ENCODE measurements at places on chromosomes 3 and 15. TPM values are rescaled to one million over a fixed set of nuclear protein-coding genes. Genes with fewer than 3 reads are reported as not detected.

DNA sequence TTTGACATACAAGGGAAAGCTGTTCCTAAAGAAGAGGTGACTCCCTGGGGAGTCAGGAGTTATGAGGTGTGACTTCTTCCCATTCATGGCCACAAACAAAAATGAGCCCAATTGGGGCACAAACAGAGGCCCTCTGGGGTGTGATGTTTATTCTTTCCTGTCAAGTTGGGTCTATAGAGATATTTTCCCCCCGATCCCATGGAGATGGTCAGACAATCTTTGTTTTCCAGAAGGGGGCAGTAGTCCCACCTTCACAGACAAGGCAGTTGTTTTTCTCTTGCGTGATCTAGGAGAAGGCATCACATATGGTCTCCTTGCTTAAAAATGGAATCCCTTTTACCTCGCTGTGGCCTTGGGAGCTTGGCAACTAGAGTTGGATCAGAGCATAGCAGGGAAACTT, 110.3 kb downstream of the MFSD1 start:
- no peaks in the 10 kb centered on the region for H3K36me3 ChIP-seq
- no peaks in the 10 kb centered on the region for H3K27me3 ChIP-seq
- no peaks in the 10 kb centered on the region for H3K4me1 ChIP-seq

DNA sequence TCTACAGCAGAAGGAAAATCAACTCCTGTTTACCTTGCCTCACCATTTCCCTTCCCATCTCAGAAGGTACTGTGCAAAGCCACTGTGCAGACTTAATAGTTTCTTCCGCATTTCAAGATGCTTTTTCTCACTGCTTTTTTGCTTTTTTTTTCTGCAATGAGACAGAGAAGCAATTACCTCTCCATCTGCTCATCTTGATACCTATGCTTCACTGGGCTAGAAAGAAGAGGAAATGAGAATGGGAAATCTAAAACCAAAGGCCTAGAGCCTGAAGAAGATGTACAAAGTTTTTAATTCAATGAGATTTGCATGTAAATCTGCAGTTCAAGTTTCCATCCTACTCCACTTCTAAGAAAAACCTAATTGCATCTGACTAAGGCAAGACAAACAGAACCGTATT, 238.1 kb upstream of the SETMAR start:
- H3K36me3 ChIP-seq, result no peaks in the 10 kb centered on the region
- no peak overlapping the region for H3K4me3 ChIP-seq
- H3K27ac ChIP-seq, result no peak overlapping the region
- H3K4me1 ChIP-seq, result no peaks in the 10 kb centered on the region
- no peaks in the 10 kb centered on the region for H3K27me3 ChIP-seq

GRCh38 chr3:36941658-36942057, 3.2 kb downstream of the TRANK1 start:
- H3K27me3 ChIP-seq, result no peaks in the 10 kb centered on the region
- no peaks in the 10 kb centered on the region for H3K36me3 ChIP-seq
- DNase-seq, result no peak
- H3K4me3 ChIP-seq, result no peak overlapping the region
- H3K4me1 ChIP-seq, result no peaks in the 10 kb centered on the region

DNA sequence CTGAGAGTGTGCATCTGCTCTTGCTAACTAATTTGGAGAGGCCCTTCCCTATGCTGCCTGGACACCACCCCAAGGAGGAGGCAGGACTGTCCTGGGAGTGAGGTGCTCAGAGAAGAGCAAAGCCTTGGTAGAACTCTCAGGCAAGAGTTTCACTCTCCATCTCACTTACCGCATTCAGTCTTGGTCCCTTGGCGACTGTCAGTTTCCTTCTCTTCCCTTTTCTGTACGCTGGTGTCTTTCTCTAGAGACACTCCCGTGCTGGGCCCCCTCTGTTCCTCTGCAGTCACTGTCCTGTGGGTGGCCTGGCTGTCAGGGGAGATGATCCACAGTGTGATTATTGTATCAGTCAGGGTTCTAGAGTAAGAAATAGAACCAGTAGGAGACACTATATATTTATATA, 44.0 kb downstream of the IDH2 start:
- no peak overlapping the region for H3K4me3 ChIP-seq
- no peaks in the 10 kb centered on the region for H3K4me1 ChIP-seq
- DNase-seq, result no peak
- H3K27ac ChIP-seq, result no peak overlapping the region
- no peaks in the 10 kb centered on the region for H3K36me3 ChIP-seq

- H3K4me1 ChIP-seq, result no peaks in the 10 kb centered on the region
- no peaks in the 10 kb centered on the region for H3K36me3 ChIP-seq
- DNase-seq, result no peak
- no peak overlapping the region for H3K4me3 ChIP-seq
- no peaks in the 10 kb centered on the region for H3K27me3 ChIP-seq
Measured at GRCh38 chr3:90032980-90033641, 925.7 kb downstream of the EPHA3 start.

DNA sequence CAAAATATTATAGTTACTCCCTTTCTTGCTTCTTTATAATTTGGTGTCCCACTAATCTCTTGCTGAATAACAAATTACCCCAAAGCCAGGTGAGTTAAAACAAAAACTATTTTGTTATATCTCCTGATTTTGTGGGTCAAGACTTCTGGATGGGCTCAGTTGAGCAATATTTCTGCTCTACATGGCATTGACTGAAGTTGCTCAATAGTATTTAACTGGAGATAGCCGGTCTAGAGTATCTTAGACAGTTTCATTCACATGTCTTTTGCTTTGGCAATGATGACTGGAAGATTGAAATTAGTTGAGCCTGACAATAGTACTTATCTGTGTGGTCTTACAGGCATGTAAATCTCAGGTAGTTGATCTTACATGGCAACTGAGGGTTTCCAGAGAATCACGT, 51.0 kb upstream of the TP63 start:
- H3K27me3 ChIP-seq, result no peaks in the 10 kb centered on the region
- no peak overlapping the region for H3K4me3 ChIP-seq
- DNase-seq, result no peak
- no peaks in the 10 kb centered on the region for H3K36me3 ChIP-seq
- no peaks in the 10 kb centered on the region for H3K4me1 ChIP-seq

GRCh38 chr3:140929446-140929845, 12.2 kb upstream of the SLC25A36 start:
- no peak for DNase-seq
- H3K27ac ChIP-seq, result no peak overlapping the region
- H3K4me1 ChIP-seq, result no peaks in the 10 kb centered on the region
- no peak overlapping the region for H3K4me3 ChIP-seq
- H3K36me3 ChIP-seq, result no peaks in the 10 kb centered on the region
- no peaks in the 10 kb centered on the region for H3K27me3 ChIP-seq

- DNase-seq, result no peak
- no peaks in the 10 kb centered on the region for H3K4me1 ChIP-seq
- no peaks in the 10 kb centered on the region for H3K27me3 ChIP-seq
- no peak overlapping the region for H3K27ac ChIP-seq
Measured at GRCh38 chr3:128344052-128344735, 122.5 kb downstream of the DNAJB8 start.

GRCh38 chr3:36827133-36827532, 62.8 kb upstream of the DCLK3 start:
- DNase-seq, result no peak
- no peaks in the 10 kb centered on the region for H3K27me3 ChIP-seq
- no peaks in the 10 kb centered on the region for H3K4me1 ChIP-seq
- H3K4me3 ChIP-seq, result no peak overlapping the region
- H3K36me3 ChIP-seq, result no peaks in the 10 kb centered on the region
- no peak overlapping the region for H3K27ac ChIP-seq

DNA sequence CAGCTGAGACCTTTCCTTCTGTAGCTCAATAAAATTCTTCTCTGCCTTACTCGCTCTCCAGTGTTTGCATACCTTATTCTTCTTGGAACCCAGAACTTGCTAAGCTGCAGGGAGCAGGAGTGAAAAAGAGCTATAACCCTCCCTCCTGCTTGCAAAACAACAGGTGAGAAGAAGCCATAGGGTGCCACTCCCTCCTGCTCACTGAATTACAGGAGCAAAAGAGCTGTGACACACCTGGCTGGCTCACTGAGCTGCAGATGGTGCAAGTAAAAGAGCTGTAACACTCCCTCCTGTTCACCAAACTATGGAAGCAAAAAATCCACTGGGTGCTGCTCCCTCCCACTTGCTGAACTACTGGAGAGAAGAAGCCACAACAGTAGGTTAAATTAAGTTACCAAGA, 44.2 kb upstream of the C2CD4B start:
- H3K36me3 ChIP-seq, result no peaks in the 10 kb centered on the region
- no peak for DNase-seq
- H3K27me3 ChIP-seq, result no peaks in the 10 kb centered on the region
- H3K4me1 ChIP-seq, result no peaks in the 10 kb centered on the region
- H3K4me3 ChIP-seq, result no peak overlapping the region

- no peaks in the 10 kb centered on the region for H3K36me3 ChIP-seq
- H3K27me3 ChIP-seq, result no peaks in the 10 kb centered on the region
- no peak for DNase-seq
- no peak overlapping the region for H3K27ac ChIP-seq
Measured at GRCh38 chr3:85258819-85259218, 300.0 kb downstream of the CADM2 start.

DNA sequence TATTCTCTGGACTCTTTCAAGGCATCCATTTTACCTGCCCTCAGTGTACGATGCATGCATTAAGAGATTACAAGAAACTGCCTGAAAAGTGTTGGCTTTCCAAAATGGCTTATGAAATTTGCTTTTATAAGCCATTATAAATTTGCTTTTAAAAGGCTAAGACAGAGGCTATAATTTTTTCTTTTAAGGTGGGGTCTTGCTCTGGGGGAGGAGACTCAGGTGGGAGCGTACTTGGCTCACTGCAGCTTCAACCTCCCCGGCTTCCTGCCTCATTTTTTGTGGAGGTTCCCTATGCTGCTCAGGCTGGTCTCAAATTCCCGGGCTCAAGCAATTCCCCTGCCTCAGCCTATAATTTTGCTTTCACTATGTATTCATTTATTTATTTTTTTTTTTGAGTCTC, 17.6 kb downstream of the TRA2B start:
- no peaks in the 10 kb centered on the region for H3K4me1 ChIP-seq
- no peaks in the 10 kb centered on the region for H3K36me3 ChIP-seq
- no peaks in the 10 kb centered on the region for H3K27me3 ChIP-seq
- no peak for DNase-seq
- no peak overlapping the region for H3K27ac ChIP-seq
- no peak overlapping the region for H3K4me3 ChIP-seq

DNA sequence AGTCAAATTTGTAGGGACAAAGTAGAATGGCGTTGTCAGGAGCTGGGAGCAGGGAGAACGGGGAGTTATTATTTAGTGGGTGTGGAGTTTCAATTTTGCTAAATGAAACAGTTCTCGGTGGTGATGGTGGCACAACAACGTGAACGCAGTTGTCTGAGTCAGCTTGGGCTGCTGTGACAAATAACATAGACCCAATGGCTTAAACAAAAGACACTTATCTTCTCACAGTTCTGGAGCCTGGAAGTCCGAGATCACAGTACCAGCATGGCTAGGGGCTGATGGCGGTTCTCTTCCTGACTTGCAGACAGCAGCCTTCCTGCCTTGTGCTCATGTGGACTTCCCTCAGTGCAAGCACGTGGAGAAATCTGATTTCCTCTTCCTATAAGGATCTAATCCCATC, 90.2 kb downstream of the CHSY1 start:
- no peak for DNase-seq
- no peak overlapping the region for H3K27ac ChIP-seq
- H3K4me1 ChIP-seq, result no peaks in the 10 kb centered on the region
- H3K4me3 ChIP-seq, result no peak overlapping the region
- no peaks in the 10 kb centered on the region for H3K27me3 ChIP-seq

GRCh38 chr15:87648278-87648677, 608.3 kb downstream of the NTRK3 start:
- H3K4me1 ChIP-seq, result no peaks in the 10 kb centered on the region
- no peaks in the 10 kb centered on the region for H3K27me3 ChIP-seq
- H3K4me3 ChIP-seq, result no peak overlapping the region

DNA sequence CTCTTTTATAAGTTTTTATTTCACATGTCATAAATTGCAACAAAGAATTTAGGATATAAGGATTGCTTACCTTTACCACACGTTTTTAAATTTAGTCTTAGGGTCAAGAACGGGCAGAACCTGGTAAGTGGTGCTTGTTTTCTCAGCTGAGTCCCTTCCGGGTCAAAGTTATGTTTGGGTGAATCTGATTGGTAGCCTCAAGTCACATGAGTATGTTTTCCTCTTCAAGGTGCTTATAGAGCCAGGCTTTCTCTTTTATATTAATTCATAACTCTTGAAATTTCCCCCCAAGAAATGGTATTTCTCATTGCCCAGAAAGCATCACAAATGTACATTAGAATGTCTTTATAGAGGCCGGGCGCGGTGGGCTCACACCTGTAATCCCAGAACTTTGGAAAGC, 415.7 kb upstream of the ROBO2 start:
- no peaks in the 10 kb centered on the region for H3K36me3 ChIP-seq
- no peaks in the 10 kb centered on the region for H3K4me1 ChIP-seq
- H3K27me3 ChIP-seq, result no peaks in the 10 kb centered on the region
- H3K4me3 ChIP-seq, result no peak overlapping the region
- DNase-seq, result no peak

DNA sequence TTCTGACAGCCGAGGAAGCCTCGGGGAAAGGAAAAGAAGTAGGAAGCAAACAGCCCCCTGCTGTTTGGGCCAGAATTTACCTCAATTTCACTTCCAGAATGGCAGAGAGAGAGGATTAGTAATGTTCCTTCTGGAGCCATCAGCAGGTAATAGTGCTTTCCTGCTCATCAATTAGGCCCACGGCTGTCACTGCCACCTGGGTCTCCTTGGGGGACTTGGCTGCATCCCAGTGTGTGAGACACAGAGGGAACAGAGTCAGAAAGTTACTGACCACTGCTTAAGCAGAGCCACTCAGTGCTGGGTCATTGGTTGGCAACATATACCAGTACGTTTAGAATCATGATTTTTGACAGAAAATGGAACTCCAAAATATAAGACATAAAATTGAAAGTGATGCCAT, 397.0 kb downstream of the EPHA3 start:
- no peak for DNase-seq
- H3K4me3 ChIP-seq, result no peak overlapping the region
- no peaks in the 10 kb centered on the region for H3K36me3 ChIP-seq
- H3K27ac ChIP-seq, result no peak overlapping the region
- no peaks in the 10 kb centered on the region for H3K27me3 ChIP-seq
- no peaks in the 10 kb centered on the region for H3K4me1 ChIP-seq

- H3K27ac ChIP-seq, result no peak overlapping the region
- no peaks in the 10 kb centered on the region for H3K36me3 ChIP-seq
- H3K27me3 ChIP-seq, result no peaks in the 10 kb centered on the region
- H3K4me3 ChIP-seq, result no peak overlapping the region
- H3K4me1 ChIP-seq, result no peaks in the 10 kb centered on the region
Measured at GRCh38 chr15:81865850-81866537, 179.8 kb downstream of the MEX3B start.

GRCh38 chr3:172608575-172608974, 85.3 kb upstream of the TNFSF10 start:
- no peaks in the 10 kb centered on the region for H3K27me3 ChIP-seq
- H3K4me3 ChIP-seq, result no peak overlapping the region
- H3K27ac ChIP-seq, result peak overlapping the region; percentile 58
- H3K36me3 ChIP-seq, result no peaks in the 10 kb centered on the region

The C3orf20 gene
- total RNA-seq, result 0.07 TPM

The NRG4 gene
- not detected for total RNA-seq

The CASR gene
- total RNA-seq, result not detected

The ITIH1 gene
- total RNA-seq, result not detected

The TGM5 gene
- total RNA-seq, result not detected
